Stimulated activated CD4-positive, alpha-beta T cell treated with anti-CD3 and anti-CD28 coated beads, Interleukin-4, amount 100 ng/mL, for 4 hours (primary cell): ENCODE measurements at places on chromosomes 7 and 10.

GRCh38 chr7:47226696-47227095, 355.2 kb downstream of the TNS3 start:
- no peak for DNase-seq

GRCh38 chr10:16470747-16471146, 33.9 kb downstream of the PTER start:
- peak; percentile 3 for DNase-seq

GRCh38 chr7:117777335-117778142, 95.7 kb downstream of the CTTNBP2 start:
- DNase-seq = no peak

GRCh38 chr10:86646933-86647332, 7.4 kb upstream of the OPN4 start:
- no peak for DNase-seq

GRCh38 chr10:68446179-68446578, 25.6 kb downstream of the DNA2 start:
- DNase-seq = no peak

DNA sequence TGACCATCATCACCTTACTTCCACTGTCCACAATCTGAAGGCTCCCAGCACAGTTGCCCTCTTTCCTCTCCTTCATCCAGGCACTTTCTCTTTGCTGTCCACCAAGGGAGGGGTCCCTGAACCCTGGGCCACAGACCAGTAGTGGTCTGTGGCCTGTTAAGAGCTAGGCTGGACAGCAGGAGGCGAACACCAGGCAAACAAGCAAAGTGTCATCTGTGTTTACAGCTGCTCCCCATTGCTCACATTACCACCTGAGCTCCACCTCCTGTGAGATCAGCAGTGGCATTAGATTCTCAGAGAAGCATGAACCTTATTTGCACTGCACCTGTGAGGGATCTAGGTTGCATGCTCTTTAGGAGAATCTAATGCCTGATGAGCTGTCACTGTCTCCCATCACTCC, 27.7 kb downstream of the FZD1 start:
- DNase-seq = no peak

GRCh38 chr7:3978839-3979238, 677.8 kb downstream of the SDK1 start:
- DNase-seq = no peak

DNA sequence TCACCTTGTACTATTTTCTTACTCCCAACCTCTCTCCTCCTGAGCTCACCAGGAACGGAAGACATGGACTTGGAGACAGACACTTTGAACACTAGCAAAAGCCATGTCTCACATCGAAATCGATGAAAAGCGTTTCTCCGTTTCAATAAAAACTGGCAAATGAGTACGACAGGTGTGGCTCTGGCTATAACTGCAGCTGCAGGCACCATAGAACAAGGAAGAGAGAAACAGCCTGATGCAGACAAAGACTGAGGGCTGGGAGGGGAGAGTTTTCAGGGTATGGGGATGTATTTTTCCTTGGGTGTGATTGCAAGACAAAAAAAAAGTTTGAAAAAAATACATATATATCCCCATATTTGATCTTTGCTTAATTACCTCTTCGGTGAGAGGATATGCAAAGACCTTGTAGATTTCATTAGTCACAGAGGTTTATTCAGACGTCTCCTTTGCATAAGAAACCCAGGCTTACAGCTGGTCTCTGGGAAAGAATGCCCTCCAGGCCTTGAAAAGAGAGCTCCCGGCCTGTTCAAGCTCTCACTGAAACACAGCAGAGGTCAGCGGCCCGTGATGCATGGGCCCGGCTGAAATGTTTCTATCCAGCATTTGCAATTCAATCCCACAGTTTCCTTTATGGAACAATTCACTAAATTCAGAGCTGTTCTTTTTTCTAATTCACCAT, 63.1 kb downstream of the TLL2 start:
- DNase-seq = no peak

GRCh38 chr10:42836771-42837468, 54.3 kb downstream of the BMS1 start:
- DNase-seq = no peak

DNA sequence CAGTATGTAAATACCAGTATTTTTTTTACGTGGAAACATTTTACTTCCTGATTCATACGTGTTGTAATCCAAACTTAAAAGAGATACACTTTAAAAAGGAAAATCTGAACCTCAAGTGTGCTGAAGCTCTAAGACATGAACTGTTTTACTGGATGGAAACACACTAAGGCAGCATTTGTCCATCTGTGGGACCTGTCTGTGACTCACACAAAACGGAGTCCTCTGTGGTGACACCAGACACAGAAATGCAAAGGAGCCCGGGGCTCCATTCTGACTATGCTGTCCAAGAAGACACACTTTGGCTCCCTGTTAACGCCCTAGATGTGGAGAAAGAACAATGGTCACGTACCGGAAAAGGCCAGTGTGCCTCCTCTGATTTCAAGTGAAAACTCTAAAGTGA, 23.9 kb downstream of the RNF133 start:
- DNase-seq = no peak

DNA sequence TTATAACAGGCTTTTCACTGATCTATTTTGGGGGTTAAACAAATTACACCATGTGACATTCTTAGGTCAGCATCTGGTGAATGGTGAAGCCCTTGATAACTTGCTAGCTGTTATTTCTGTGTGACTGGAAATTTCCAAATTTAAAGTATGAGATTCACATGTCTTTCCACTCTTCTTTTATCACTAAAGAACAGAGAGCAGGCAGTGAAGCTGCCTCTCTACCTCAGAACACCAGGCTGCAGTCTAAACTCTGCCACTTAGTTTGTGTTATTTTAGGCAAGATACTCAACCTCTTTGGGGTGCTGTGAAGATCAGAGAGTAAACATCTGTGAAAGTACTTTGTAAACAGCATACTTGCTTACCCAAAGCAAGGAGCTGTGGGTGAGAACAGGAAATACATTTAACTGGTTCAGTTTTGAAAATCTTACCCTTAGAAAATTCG, 15.5 kb upstream of the SP4 start:
- no peak for DNase-seq

- no peak for DNase-seq
These were observed 28.1 kb upstream of the ELN start for GRCh38 chr7:73999664-74000435.

DNA sequence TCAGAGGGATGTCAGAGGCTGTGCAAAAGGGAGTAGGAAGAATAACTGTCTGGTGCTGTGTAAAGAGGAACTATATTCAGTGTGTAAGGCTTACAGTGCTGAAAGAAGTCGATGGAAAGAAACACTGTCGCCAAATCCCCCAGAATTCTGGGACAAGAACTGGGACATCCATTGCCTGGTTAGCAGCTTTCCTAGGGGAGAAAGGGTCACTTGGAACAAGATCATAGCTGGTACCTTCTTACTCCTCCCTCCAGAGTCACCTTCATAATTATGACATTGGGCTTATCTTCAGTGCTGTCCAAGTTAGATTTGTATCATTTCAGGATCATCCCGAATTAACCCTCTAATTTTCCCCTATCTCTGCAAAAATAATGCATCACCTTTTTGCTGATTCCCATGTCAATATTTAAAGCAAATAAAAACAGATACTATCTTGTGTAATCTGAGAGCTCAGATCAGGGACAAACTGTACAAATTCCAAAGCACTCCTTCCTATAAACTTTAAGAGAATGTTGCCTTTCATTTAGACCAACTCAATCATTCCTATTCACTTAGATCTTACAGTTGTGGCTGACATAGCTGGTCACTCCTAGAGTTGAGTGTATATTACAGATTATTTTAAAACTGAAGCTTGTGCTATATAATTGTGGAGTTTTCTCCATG, 96.5 kb downstream of the DNAH11 start:
- no peak for DNase-seq

DNA sequence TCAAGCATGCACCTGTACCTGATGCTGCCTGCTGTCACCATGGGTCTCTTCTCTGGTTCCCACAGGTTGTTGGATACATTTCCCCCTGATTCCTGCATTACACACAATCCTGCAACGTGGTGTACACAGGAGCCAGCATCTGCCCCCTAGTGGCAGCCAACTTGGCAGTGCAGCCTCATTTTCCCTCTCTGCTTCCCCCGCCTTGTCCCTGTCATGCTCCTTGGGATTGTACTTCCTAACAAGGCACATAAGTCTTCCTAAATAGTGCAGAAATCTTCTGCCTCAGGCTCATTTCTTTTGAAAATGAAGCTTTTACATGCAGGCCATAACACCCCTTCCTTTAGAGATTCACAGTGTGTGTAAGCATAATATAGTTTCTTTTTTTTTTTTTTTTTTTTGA, 387.5 kb downstream of the CCSER2 start:
- DNase-seq = no peak

- no peak for DNase-seq
These were observed 85.5 kb upstream of the SLC25A13 start for GRCh38 chr7:96407427-96407826.

DNA sequence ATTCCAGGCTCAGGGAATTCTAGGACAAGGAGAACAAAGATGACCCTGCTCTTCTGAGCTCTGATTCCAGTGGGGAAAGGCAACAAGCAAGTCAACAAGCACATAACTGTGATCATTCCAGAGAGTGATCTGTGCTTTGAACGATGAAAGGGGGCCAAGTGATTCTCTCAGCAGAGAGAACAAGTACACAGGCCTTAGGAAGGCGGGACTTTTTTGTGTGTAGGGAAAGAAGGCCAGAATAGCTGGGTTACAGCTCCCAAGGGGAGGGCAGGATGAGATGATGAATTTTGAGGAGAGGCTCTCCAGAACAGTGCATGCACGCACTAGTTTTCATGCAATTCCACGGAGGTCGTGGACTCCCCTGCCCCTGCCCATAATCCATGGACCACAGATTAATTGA, 565.2 kb downstream of the SDK1 start:
- DNase-seq = no peak

GRCh38 chr7:128890306-128891109, 20.0 kb downstream of the KCP start:
- DNase-seq = no peak

DNA sequence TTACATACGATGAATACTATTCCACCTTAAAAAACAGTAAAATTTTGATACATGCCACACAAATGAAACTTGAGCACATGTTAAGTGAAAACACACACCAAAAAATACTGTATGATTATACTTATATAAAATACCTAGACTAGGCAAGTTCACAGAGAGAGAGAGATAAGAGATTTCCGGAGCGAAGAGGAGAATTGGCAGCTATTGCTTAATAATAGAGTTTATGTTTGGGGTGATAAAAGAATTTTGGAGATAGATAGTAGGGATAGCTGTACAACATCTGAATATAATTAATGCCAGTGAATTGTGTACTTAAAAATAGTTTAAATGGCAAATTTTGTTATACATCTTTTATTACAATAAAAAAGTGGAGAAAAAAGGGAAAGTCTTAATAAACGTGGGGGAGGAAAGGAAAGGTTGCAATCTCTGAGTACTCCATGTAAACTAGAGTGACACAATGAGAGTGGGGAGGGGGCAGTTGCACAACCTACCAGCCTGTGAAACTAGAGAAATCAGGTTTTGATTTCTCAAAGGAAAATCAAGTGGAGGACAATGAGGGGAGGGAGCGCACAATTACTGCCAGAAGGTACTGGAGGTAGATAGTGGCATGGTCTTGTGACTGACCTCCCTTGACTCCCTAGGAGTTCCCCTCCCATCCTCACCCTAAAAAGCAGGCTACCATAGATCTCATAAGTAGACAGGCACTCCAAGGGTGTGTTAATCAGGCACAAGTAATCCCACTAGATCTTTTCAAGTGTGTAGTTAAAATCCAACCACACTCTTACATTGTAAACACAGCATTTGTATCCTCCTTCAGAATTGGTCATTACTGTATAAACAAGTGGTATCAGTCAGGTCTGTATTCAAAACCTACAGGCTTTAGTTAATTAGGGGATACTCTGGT, 31.6 kb upstream of the ANK3 start:
- DNase-seq = no peak

DNA sequence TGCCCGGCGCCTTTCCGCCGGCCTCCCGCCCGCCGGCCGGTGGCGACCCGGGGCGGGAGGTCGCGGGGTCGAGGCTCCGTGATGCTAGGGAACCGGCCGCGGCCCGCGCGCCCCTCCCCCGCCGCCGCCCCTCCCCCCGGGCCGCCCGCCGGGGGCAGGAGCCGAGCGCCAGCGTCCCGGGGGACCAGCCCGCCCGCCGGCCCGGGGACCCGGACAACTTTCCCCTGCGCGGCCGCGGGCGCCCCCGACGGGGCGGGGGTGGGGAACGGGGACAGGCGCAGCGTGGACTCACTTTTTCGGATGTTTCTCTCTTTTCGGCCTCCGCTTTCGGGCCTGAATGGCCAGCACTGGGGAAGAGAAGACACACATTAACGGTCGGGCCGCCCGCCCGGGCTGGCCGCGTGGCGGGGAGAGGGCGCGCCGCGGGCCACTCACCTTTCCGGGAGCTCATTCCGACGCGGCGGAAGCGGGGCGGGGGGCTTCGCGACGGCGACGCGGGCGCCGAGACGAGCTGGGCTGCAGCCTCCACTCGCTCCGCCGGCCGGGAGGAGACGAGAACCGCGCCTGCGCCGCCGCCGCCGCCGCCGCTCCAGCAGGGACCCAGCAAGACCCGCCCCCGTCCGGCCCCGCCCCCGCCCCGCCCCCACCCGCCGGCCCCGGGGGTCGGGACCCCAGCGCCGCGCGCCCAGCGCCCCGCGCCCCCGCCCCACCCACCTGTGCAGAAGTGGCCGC, at the start of gene SRPK2:
Gene SRPK2, minus strand, starts transcription at position 566 of the 732 bp plus-strand sequence.
- peak; percentile 72 for DNase-seq

DNA sequence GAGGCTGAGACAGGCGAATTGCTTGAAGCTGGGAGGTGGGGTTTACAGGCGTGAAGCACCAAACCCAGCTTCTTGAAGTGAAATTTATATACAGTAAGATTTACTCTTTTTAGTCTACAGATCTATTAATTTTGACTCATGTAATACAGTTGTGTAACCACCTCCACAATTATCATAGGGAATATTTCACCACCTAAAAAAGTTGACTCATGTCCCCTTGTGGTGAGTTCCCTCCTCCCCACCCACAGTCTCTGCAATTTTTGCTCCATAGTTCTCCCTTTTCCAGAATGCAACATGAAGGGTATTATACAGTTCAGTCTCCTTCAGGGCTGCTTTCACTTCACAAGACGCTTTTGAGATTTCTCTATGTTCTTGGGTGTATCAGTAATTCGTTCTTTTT, 156.8 kb downstream of the FAM107B start:
- no peak for DNase-seq

DNA sequence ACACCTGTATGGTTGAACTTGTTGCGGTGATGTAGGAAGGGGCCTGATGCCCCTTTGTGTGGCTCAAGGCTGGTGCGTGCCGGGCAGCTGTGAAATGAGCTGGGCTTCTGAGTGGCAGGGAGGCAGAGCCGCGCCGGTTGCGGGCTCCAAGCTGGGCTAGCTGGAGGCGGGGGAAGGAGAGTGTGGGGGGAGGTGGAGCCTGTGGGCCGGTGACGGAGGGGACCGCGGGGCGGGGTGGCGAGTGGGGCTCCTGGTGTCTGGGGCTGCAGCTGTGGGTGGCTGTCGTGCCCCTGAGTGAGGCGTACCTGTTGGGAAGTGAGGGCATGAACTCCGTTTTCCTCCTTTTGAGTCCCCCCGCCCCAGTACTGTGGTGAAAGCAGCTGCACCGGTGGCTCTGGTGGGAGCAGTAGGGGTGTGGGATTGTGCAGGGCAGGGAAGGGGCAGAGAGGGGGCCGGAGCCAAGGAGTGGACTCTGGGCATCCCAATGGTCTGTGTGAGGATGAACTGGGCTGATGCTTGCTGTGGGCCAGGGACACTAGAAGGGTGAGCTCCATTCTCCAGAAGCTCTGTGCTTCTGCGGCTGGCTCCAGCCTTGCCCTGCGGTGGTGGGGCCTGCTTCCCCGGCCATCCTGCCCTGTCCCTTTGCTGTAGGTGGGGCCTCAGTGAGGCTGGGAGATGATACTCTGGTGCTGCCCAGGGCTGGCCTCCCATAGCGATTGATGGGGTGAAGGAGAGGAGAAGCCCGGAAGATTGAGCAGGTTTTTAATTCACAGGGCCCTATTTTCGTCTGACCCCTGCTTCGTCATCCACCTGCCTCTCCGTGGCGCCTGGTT, 41.7 kb downstream of the INPP5A start:
- DNase-seq = no peak
